Stimulated activated CD4-positive, alpha-beta T cell treated with anti-CD3 and anti-CD28 coated beads, Interleukin-15, amount 100 ng/mL, for 1 hour (primary cell): ENCODE measurements at places on chromosomes 5 and 9.

- no peak for DNase-seq
Measured at GRCh38 chr5:39092581-39093351, 18.6 kb upstream of the RICTOR start.

- no peak for DNase-seq
Measured at GRCh38 chr5:51027271-51027670, 356.0 kb upstream of the ISL1 start.

GRCh38 chr5:6710070-6710469, 3.2 kb upstream of the TENT4A start:
- DNase-seq, result no peak

DNA sequence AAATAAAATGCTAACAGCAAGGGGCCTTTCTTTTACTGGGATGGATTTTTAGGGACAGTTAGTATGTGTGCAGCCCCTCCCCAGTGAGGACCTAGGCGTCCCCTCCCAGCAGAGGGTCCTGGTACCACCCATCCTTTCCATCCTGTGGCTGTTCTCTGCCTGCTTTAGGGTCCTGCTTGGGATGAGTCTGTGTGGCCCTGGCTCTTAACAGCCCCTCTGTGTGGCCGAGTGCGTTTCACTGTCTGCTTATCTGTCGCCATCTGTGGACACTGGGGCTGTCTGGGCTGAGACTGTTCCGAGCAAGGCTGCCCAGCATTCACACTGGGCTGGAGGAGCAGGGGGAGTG, 17.0 kb downstream of the WNK2 start:
- DNase-seq, result no peak

DNA sequence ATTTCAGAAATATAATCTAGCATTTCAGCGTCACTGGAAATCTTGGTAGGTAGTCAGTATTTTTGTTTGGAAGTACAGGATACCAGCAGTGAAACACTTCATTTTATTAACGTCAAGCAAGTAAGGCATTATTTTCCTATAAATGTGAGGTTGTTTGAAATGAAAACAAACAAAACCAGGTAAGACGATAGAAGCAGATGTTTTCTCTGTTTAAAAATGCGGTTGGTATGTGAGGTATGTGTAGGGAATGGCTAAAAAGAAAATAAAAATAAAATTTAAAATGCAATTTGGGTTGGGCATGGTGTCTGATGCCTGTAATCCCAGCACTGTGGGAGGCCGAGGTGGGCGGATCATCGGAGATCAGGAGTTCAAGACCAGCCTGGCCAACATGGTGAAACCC, 16.1 kb downstream of the GDA start:
- DNase-seq, result no peak

- DNase-seq, result no peak
Measured at GRCh38 chr5:153831973-153832372, 206.7 kb downstream of the FAM114A2 start.

- DNase-seq, result no peak
Measured at GRCh38 chr5:169795338-169795737, 158.3 kb downstream of the DOCK2 start.

- no peak for DNase-seq
Measured at GRCh38 chr9:77830618-77831285, 182.6 kb upstream of the GNA14 start.

DNA sequence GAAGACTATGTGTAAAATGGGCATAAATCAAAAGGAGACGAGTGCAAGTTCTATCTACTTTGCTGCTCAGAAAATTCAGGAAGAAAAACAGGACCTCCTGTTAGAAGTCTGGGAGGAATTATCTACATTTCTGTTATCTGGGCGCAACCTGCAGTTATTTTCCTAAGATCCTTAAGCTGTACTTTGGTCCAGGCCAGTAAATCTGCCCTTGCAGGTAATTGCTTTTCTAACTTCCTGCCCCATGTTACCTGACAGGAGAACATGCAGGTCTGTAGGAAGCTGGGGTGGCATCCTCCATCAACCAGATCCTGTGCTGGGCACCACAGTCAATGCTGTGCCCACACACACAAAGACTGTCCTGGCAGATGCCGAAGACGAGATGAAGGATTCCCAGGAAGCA, 5.7 kb downstream of the CCNJL start:
- DNase-seq, result no peak

- DNase-seq, result no peak
Measured at GRCh38 chr5:88833371-88834130, 49.4 kb downstream of the MEF2C start.

- no peak for DNase-seq
Measured at GRCh38 chr9:113875459-113876150, 504 bp upstream of the ZNF618 start.

DNA sequence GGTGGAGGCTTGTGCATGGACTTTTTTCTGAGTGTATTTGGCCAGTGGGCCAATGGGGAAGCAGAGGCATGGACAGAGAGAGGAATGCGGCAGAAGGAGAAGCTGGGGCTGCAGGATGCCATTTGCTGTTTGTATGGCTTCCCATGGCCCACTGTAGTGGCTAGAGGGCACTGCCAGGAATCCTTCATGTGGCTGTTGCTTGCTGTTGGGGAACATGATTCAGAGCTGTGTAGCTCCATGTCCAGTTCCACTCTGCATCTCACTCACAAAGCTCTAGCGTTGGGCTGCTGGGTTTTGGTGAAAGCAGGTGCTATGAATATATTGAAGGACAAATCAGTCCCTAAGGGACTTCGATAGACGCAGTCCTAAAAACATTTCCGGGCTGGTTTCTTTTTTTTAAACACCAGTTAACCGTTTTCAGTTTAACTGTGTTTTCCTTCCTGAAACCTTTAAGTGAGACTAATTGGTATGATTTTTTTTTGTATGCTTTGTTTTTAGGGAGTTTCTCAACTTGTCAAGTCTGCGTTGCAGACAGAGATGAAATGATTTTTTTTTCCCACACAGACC, 51.3 kb downstream of the SLC22A5 start:
- DNase-seq, result no peak

- no peak for DNase-seq
Measured at GRCh38 chr5:28132151-28132550, 1093.8 kb upstream of the CDH9 start.

GRCh38 chr5:179991106-179991505, 80.5 kb downstream of the RNF130 start:
- no peak for DNase-seq

GRCh38 chr5:31442058-31442745, 89.7 kb downstream of the DROSHA start:
- no peak for DNase-seq

GRCh38 chr5:157651623-157652376, 438 bp downstream of the SOX30 start:
- DNase-seq, result peak; percentile 66

DNA sequence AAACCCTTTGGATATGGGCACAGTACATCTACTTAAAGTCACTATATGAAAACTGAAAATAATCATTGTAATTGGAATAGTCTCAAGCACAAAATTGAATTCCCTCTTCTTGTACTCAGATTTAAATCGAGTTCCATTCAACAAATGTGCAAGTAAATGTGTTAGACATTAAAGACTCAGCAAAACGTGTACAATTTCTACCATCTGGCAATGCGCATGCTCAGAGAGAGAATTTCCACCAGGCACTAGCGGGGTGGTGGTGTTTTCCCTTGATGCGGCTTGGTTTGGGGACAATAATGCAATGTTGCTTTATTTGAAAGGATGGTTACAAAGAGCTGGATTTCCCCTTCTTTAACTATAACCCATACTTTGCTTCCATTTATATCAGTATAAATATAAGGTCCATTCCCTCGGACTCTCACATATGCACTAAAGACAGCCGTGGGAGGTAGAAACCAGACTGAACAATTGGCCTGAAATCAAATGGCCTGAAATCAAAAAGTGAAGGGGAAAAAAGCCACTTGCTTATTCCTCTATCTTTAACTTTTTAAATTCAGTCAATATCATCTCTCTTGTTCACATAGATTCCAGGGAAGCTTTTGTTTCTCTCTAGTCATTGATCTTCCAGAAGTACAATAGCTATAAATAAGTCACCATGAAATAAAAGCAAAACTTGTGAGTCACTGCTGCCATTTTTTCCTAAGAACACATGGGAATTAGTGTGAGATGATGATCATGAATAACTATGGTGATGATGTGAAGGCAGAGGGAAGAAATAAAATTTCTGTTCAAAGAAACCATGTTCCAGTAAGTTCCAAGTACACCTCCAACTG, 59.2 kb downstream of the ADAMTS12 start:
- no peak for DNase-seq

DNA sequence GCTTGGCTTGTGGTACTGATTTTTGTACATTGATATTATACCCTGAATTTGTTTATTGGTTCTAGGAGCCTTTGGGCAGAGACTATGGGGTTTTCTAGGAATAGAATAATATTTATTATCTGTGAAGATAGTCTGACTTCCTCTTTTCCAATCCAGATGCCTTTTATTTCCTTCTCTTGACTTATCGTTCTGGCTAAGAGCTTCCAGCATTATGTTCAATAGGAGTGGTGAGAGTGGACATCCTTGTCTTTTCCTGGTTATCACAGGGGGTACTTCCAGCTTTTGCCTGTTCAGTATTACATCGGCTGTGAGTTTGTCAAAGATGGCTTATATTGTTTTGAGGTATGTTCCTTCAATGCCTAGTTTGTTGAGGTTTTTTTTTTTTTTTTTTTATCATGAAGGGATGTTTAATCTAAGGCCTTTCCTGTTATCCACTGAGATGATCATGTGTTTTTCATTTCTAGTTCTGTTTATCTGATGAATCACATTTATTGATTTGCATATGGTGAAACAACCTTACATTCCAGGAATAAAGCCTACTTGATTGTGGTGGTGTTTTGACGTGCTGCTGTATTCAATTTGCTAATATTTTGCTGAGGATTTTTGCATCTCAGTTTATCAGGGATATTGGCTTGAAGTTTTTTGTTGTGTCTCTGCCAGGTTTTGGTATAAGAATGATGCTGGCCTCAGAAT, 77.5 kb downstream of the CERT1 start:
- no peak for DNase-seq
